ENCODE measurements at places on chromosomes 6 and 20.

GRCh38 chr20:57471496-57472372 lies 53.2 kb downstream of the CTCFL start:
- no peak for DNase-seq

DNA sequence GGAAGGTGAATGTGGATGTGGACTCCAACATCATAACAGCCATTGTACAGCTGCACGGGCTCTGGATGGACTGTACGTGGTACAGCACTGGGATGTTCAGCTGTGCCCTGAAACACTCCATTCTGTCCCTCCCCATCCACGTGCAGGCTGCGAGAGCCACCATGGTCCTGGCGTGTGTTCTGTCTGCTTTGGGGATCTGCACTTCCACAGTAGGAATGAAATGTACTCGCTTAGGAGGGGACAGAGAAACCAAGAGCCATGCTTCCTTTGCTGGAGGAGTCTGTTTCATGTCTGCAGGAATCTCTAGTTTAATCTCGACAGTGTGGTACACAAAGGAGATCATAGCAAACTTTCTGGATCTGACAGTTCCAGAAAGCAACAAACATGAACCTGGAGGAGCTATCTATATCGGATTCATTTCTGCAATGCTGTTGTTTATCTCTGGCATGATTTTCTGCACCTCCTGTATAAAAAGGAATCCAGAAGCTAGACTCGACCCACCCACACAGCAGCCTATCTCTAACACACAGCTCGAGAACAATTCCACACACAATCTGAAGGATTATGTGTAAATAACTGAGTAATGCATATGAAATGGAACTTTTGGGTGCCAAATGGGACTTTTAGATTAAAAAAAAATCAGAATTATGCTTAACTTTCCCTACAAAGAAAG lies 12.1 kb downstream of the CLDN20 start:
- DNase-seq: no peak

DNA sequence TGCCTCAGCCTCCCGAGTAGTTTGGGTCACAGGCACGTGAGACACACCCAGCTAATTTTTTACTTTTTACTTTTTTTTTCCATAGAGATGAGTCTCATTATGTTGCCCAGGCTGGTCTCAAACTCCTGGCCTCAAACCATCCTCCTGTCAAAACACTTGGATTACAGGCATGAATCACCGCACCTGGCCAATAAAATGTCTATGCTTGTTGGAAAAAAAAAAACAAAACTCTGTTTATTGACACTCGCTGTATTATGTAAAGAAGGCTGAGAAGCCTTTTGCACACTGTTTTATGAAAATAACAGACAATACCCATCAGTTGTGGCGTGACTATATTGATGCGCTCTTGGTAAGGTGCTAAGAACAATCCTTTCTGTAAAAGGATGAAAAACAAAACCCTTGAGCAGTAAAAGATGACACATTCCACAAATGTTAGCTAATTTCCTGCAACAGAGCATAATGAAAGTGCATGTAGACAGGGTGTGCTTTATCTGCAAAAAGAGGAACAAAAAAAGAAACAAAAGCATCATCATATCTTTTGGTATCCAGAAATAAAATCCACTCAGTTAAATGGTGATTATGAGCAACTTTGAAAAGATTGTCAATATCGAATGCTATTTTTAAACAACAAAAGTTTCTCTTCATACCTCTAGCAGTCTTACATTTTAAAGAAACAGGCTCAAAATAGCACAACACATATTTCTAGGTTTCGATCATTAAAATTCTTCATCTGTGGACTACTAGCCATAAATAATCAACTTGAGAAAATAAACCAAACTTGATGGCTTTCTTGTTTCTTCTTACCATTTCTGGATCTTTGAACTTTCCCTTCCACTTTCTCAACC lies 108.3 kb upstream of the PHACTR1 start:
- no peak for DNase-seq

DNA sequence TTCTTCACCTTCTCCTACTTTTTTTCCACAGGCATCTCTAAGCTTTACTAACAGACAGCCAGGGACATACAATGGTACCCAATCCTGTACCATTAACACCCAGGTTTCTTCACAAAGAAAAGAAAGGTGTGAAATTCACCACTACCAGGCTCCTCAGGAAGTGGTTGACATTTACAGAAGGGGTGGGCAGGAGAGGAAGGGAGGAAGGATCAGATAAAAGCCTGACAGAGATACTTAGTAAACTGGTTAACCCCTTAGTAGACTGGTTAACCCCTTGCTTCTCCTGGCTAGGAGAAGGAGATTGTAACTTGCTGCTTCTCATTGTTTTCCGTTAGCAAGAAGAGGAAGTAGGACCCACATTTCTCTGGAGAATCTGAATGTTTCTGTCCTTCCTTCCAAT lies 7.2 kb downstream of the SAMD3 start:
- no peak for DNase-seq

- peak; percentile 94 for DNase-seq
These were observed at the start of gene C6orf132 for GRCh38 chr6:42142118-42142835. Gene C6orf132 (minus strand): TSS chr6:42142620. CDS start chr6:42142444, 176 bp downstream.

GRCh38 chr20:43863330-43863729 lies 51.3 kb upstream of the TOX2 start:
- DNase-seq: no peak

- DNase-seq: no peak
These were observed 167.6 kb upstream of the GJE1 start for GRCh38 chr6:141965016-141965545.

DNA sequence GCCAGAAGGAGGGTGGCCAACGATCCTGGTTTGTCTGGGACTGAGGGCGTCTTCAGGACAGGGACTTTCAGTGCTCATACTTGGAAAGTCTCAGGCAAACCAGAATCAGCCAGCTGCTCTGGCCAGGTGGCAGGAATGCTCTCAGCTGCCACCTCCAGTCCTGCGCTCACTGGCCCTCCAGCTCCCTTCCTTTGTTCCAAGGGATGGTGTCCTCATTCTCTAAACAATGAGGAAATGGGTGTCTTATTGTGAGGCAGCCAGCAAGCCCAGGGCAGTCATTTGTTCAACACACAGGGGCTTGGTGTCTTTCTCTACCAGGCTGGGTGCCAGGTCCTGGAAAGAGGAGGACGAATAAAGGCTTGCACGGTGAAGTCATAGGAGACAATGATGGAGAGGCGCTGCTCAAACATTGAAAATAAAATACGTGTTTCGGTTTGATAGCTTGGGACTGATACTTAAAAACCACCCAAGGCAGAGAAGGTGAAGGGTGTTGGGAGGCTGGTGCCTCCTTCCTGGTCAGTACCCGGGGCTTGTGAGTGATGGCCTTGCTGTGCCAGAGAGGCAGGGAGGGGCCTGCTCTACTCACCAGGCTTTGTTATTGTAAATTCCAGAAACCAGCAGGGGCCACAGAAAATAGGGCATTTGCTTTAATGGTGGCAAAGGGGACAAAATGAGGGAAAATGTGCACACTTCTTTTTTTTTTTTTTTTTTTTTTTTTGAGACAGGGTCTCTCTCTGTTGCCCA lies 11.3 kb upstream of the TMEM181 start:
- DNase-seq: no peak

DNA sequence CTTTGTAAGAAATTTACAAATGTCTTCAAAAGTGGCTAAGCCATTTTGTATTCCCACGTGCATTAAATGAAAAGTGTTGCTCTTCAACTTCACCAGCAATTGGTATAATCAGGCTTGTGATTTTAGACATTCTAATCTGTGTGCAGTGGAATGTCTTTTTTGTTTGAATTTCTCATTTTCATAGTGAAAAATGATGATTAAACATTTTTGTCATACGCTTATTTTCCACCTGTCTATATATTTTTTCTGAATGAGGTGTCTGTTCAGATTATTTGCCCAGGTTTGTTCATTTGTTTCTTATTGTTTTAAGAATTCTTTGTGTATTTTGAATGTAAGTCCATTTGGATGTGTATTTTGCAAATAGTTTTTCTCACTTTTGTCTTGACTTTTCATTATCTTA lies 558.1 kb downstream of the TENT5A start:
- no peak for DNase-seq

DNA sequence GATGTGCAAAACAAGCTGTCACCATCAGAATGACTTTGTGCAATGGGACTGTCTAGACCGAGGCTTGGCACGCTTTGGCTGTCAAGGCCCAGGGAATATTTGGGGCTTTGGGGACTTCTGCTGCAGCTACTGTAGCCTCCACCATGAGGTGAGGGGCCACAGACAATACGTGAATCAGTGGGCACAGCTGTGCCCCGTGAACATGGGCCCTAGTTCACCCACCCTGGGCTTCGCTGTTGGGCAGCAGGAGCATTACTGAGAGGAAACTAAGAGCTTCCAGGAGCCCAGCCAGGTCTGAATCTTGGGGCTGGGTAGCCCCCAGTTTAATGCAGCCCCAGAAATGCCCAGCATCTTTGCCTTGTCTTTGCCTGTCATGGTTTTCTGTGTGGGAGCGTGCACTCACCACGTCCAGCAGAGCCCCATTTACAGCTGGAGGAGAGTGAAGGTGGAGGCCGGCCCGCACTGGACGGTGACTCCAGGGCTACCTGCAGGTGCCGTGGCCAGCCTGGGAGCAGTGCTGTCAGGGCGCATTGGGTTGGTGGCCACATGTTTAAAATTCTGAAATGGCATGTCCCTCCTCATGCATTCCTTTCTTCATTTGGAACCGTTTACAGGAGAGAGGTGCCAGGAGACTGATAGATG lies 34.7 kb downstream of the DUSP22 start:
- no peak for DNase-seq

- DNase-seq: no peak
These were observed 166.8 kb upstream of the GRIK2 start for GRCh38 chr6:101226677-101227135.
